ENCODE measurements at places on chromosomes 5 and 9.

DNA sequence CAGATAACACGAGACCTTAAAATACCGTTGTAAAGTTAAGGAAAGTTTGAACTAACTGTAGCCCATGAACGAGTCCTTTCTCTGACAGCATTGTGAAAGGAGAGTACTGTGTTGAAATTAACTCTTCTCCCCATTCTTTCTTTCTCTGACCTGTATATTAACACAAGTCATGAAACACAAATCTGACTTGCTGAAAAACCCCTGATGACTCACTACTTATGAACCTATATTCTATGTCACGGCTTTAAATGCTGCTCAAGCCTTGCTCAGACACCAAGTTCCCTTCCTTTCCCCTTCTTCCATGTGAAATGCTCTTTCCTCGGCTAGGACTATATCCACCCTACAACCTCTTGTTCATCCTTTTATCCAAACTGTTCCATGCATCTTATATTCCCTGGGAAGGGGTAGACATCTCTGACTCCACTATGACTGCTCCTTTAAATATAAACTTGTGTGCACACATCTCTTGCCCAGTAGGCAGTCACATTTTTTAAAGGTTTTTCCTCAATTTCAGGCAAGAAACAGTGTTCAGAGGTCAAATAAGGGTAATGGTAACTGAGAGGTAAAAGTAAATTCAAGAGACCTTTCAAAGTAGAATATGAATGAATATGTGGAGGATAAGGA lies 142.9 kb downstream of the NFIB start:
- no peak for DNase-seq

DNA sequence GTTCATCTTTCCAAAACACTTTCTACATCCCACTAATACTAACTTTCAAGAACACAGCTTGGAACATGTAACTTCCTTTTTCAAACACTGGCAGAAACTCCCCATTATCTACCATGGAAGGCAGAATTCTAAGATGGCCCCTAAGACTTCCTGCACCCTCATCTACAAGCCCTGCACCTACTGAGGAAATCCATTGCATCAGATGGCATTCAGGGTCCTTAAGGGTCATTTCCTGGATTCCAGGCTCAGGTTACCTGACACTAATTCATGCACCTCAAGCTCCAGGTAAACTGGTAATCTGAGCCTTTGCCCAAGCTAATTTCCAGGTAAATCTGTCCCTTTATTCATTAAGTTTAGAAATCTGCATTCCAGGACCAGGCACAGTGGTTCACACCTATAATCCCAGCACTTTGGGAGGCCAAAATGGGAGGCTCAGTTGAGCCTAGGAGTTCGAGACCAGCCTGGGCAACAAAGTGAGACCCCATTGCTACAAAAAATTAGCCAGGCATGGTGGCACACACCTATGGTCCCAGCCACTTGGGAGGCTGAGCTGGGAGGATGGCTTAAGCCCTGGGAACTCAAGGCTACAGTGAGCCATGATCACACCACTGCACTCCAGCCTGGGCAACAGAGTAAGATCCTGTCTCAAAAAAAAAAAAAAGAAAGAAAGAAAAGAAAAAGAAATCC lies 91.6 kb downstream of the NFIB start:
- DNase-seq: no peak

- no peak for DNase-seq
Observed at GRCh38 chr5:81161012-81161601, 72.0 kb upstream of the CKMT2 start.

GRCh38 chr9:81756561-81756960 lies 67.2 kb upstream of the TLE1 start:
- DNase-seq: no peak

DNA sequence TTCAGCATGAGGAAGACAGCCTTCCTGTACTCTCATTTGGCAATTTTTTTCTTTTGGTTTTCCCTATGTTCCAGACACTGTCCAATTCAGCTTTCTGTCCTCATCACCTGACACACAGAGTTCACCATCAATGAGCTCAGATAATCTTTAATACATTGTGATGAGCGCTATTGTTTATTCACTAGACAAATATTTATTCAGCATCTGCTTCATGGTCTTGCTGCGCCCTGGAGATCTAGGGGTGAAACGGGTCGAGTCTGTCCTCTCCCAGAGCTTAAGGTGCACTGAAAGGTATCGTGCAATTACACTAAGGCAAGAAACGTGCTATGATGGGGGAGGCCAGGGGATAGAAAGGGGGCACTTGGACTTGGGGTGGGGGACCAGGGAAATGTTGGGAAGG lies 281.6 kb downstream of the ZSWIM6 start:
- no peak for DNase-seq

GRCh38 chr9:120889606-120890271 lies 12.8 kb upstream of the PHF19 start:
- DNase-seq: no peak

DNA sequence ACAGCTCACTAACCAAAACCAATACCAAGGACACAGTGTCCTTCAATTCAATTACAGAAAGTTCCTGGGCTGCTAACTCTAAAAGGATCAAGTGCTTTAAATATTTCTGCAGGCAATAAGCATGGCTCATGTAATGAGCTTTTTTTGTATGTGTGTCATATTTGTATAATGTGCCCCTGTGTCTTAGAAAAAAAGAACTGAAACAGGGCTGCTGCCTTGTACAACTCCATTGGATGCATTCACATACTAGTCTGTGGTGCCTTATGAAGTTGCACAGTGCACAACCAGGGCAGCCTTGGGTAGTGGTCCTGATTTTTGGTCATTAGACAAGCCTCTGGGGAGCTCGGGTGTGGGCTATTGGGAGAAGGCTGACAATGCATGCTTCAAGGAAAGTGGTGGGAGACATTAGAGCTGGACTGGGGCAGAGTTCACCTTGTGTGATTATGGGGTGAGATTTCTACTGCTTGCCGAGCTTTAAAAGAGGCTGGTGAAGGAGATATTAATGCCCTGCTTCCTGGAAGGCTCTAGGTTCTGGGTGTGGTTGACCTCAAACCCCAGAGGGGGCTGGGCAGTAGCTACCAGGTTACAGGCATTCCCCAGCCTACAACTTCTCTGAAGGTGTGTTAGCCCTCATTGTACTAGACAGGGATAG lies 3.6 kb upstream of the CPEB4 start:
- DNase-seq: peak; percentile 50

GRCh38 chr5:156326718-156327259 lies at the start of gene SGCD:
Gene SGCD (plus strand): TSS chr5:156327164.
- no peak for DNase-seq

- DNase-seq: no peak
Observed at GRCh38 chr9:109520475-109521132, 22.5 kb upstream of the PTPN3 start.

DNA sequence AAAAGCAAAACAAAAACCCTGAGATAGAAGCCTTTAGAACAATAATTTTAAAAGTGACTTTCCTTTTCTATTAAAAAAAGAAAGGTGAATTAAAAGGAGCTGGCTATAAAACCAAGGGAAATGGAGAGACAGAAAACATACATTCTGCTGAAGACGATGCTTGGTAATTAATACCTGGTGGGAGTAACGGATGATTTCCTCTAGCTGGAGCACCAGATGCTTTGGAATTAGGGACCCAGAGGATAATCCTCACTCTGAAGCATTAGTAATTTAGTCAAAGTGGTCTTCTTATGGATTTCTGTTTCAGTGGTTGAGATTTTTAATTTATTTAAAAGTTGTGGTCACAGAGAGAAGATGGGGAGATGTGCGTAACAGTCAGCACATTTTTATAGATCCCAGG lies 982.5 kb downstream of the TLE4 start:
- DNase-seq: no peak

DNA sequence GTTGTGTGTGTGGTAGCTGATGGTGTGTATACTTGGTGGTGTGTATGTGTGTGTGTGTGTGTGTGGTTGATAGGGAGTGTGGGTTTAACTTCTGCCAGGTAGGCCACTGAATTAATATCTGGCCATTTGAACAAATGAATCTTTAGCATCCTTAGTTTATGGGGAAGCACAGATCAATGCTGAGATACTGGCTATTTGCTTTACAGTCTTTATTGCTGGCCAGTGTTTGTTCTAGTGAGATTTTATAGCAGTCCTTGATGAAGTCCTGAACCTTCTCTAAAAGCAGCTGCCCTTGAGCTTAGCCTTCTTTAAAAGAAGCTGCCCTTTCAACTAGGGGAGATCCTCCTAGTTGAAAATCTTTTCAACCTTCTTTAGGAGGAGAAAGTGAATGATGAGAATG lies 69.3 kb downstream of the MACIR start:
- DNase-seq: no peak

DNA sequence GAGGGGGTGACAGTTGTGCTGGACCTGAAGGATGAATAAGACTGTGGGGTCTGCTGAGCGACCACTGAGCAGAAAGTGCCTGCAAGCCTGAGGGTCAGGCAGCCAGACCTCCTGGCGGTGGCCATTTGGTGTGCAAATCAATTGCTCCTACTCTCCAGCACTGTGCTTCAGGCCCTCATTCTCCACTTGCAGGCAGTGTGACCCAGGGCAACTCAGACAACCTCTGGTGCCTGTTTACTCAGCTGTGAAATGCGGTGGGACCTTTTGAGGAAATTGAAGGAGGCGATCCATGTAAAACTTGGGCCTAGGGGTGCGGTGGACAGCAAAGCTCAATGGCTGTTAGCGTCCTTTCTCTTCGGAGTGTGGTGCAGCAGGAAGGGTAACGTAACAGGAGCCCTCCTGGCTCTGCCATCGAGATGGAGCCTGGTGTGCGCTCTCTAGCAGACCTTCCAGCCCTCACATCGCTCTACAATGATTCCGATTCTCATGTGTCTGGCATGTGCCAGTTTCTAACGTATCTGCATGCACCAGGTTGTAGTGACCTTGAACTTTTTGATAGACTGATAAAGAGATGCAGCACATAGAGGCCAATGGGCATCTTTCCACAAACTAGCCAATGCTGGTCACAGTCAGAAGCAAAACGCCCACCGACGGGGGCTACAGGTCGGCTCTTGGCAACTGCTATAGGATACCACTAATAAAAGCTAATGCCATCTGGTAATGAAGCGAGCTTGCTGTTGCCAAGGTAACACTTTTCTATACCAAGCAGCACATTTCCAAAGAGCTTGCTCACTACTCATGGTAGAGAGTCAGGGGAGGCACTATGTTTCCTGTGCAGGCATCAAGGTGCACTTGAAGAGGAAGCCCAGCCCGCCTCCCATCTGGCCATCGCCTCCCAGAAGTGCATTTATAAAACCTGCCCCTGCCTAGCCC lies 159.7 kb upstream of the RAPGEF1 start:
- DNase-seq: no peak

- DNase-seq: no peak
Observed at GRCh38 chr9:16033921-16034691, 481.3 kb downstream of the CCDC171 start.

DNA sequence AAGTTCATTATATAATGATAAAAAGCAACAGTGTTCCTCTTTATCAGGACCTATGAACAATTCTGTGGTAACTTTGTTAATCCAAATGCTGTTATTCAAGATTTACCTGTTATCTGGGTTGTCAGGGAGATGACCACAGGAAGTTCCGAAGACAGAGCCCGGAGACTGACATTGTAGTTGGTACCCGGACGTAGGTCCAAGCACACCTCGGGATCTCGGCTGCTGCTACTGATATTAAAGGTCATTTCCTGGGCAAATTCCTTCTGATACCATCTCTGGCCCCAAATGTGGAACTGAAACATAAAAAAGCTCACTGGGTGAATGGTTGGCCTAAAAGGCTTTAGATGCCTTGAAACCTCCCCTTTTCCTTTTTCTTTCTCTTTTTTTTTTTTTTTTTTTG lies 96.7 kb downstream of the SUSD1 start:
- no peak for DNase-seq

DNA sequence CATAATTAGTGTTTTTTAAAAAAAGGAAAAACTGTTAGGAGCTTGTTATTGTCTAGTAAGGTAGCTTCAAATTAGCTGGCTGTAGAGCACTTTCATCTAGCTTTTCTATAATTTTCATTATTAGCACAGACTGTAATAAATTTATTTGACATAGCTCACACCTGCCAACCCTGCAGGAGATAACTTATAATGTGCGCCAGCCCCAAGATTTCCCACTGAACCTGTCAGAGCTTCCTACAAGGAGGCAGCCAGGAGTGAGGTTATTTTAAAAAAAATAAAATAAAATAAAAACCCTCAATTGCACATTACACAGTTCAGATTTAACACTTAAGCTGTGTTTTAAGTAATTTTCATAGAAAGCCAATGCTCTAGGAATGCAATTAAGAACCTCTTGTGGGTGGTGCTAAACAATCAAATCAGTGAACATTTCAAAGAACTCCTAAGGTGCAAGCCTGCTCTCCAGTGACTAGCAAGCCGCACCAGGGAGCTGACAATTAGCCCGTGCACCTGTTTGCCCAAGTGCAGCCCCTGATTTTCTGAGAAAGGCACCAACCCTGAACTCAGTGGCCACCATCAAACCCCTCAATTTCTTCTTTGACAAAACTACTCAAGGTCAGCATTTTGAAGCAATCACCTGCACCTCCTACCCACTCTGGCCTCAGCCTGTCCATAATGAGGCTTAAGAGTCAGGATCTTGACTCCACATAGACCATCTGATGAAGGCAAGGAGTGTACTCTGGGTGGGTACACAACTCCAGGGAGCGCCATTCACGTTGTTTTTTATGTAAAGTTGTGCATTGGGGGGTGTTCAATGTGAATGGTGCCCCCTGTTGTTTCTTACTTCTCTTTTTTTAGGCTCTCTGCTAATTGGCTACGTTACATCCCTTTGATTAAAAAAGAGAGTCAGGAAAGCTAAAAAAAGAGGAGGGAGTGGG lies 385.3 kb upstream of the WWC1 start:
- no peak for DNase-seq

DNA sequence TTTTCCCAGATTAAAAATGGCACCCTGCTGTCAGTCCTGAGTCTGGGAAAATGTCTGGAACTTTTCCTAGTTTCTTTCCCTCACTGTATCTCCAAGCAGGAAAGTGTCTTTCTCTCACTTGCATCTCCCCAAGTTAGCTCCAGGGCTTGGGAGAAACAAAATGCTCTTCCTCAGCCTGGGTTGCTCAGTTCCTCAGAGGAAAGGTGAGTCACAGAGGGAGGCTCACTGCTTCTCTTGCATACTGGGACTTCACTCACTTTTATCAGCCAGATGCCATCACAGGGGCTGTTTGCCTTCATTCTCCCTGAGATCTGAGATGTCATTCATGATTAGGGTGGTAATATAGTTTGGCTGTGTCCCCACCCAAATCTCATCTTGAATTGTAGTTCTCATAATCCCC lies 519.9 kb downstream of the SEMA5A start:
- no peak for DNase-seq

DNA sequence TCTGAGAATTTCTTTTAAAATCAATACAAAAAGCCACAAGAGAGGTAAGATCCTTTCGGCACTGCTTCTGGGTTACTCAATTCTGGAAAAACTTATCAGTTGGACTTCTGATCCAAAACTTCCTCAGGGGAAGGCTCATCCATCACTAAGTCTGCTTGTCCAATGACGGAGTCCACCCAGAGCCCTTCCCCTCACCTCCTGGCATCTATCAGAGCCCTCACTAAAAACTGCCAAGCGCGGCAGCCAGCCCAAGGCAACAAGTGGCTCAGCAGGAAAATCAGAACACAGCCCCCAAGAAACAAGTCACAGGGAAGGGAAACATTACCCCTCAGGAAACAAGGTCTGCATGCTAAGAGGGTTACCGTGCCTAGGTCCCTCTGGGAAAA lies 869 bp upstream of the ESM1 start:
- no peak for DNase-seq

- DNase-seq: peak; percentile 52
Observed at GRCh38 chr5:150560401-150561191, 52.7 kb downstream of the NDST1 start.
